ENCODE measurements at places on chromosomes 3 and 15.
A peak's percentile ranks its signal among the peaks of the same experiment; 100 is the strongest.

- H3K27ac ChIP-seq, result no peak overlapping the region
- H3K27me3 ChIP-seq, result no peaks in the 10 kb centered on the region
- no peak for DNase-seq
- peaks cover 7% of the 10 kb centered on the region for H3K36me3 ChIP-seq
- no peaks in the 10 kb centered on the region for H3K4me1 ChIP-seq
These were observed 156.2 kb downstream of the PLCL2 start for GRCh38 chr3:17040990-17041377.

GRCh38 chr3:177764377-177764912, 567.2 kb upstream of the TBL1XR1 start:
- H3K4me3 ChIP-seq, result no peak overlapping the region
- H3K27me3 ChIP-seq, result no peaks in the 10 kb centered on the region
- no peaks in the 10 kb centered on the region for H3K4me1 ChIP-seq
- no peak overlapping the region for H3K27ac ChIP-seq
- DNase-seq, result no peak

- H3K27me3 ChIP-seq, result no peaks in the 10 kb centered on the region
- no peaks in the 10 kb centered on the region for H3K4me1 ChIP-seq
- no peak for DNase-seq
- no peaks in the 10 kb centered on the region for H3K36me3 ChIP-seq
- H3K4me3 ChIP-seq, result no peak overlapping the region
These were observed 248.8 kb downstream of the C3orf38 start for GRCh38 chr3:88398581-88398980.

DNA sequence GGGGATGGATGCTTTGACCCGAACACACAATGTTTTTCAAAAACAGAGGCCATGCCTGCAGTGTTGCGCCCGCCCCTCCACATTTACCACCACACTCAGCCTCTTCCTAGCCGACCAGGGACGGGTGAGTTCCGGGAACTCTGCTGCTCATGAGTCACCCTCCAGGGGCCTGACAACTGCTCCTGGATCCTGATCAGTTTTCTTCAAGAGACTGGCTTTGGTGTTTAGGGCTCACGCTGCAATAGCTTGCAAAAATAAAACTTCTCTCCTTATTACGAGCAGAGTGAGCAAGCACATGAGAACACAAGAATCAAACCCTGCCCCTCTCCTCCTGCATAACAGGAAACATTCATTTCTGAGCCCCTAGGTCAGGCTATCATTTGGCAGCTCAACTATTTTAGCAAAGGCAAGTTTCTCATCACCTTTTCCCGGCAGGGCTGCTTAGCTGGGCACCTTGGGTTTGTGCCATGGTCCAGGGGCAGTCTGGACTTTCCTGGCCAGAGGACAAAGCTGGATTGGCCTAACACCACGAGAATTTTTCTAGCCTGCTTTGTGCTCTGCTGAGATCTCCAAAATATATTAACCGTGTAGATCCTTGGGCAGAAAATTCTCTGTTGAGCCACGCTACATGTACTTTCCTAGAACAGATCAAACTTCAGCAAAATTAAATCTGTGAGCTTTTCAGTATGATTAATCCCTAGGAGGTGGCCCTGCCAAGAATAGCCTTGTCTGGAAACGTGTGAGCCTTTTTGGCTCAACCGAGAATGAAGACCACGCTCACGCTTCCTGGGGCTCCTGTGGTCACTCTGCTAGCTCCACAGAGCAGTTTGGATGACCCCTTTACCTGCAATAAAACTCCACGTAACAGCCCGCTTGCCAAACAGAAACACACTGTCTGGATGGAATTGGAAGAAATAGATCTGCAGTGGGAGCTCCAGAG, 52.7 kb upstream of the SPATA12 start:
- H3K27ac ChIP-seq, result peak overlapping the region; percentile 82
- no peaks in the 10 kb centered on the region for H3K36me3 ChIP-seq
- DNase-seq, result peak; percentile 29
- peaks cover 2% of the 10 kb centered on the region for H3K4me1 ChIP-seq
- no peak overlapping the region for H3K4me3 ChIP-seq

GRCh38 chr15:77607111-77607893, 25.4 kb downstream of the LINGO1 start:
- peaks cover 7% of the 10 kb centered on the region for H3K4me1 ChIP-seq
- peak overlapping the region; percentile 48 for H3K27ac ChIP-seq
- no peaks in the 10 kb centered on the region for H3K27me3 ChIP-seq
- no peaks in the 10 kb centered on the region for H3K36me3 ChIP-seq
- H3K4me3 ChIP-seq, result no peak overlapping the region
- DNase-seq, result peak; percentile 73

DNA sequence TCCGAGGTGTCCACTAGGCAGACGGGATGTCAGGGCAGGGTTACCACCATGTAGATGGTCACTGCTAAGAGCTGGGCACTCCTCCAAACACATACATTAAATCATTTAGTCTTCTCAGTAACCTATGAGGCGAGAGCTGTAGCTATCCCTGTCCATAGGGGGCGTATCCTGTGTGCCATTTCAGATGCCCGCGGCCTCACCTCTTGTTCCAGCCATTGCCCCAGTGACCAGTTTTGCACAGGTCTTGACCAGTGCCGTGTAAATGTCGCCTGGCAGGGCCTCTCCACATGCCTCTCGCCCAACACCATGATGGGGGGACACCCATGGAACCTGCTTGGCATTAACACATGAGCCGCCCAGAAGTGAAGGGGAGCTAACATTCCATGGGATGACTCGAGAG, 20.8 kb upstream of the SRP14 start:
- no peaks in the 10 kb centered on the region for H3K4me1 ChIP-seq
- no peak overlapping the region for H3K4me3 ChIP-seq
- peak; percentile 48 for DNase-seq
- H3K27me3 ChIP-seq, result no peaks in the 10 kb centered on the region

DNA sequence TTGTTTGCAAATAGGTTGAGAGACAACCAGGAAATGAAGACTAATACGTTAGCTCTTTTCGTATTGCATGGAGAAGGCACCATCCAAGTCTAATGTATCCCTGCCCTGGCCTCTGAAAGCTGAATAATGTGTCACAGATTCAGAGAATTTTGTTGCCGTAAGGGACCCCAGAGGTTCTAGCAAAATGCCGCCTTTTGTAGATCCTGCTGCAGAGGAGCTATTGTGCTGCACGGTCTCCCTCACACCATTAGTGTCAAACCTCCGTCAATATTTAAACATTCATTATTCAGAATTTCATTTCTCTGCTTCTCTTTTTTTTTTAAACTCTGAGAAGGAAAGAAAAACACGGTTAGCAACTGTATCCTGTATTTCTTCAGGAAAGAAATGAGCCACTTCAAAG, 238.7 kb downstream of the EPHB1 start:
- DNase-seq, result peak; percentile 5
- peaks cover 11% of the 10 kb centered on the region for H3K4me1 ChIP-seq
- H3K27me3 ChIP-seq, result no peaks in the 10 kb centered on the region
- no peaks in the 10 kb centered on the region for H3K36me3 ChIP-seq
- no peak overlapping the region for H3K27ac ChIP-seq

DNA sequence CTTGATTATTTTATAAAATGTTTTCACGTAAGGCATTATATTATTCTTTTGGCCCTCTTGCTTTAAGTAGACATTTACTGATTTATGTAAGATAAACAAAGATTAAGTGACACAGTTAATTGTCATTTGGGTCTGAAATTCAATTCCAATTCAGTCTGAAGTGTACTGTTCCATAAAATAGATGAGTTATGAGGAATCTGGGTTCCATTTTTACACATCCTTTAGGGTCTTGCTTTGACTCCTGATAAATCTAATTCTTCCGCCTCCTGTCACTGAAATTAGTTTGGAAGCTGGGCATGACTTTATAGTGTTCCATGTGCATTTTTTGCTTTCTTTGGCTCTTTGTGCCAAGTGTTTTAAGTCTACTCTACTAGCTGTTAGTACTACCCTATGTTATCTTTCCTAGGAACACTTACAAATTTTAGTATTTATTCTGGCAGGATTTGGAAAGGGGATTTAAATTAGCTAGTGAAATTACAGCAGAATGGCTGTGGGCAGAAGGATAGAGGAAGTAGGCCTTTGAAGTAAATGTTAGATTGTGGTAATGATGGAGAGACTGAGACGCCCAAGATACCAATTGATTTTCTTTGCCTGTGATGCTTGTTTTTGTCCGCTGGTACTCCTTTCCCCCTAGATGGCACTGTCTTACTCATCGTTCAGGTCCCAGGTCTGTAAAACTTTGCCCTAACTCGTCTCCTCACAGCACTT, 14.3 kb downstream of the ARL8B start:
- H3K4me3 ChIP-seq, result no peak overlapping the region
- no peaks in the 10 kb centered on the region for H3K27me3 ChIP-seq
- no peaks in the 10 kb centered on the region for H3K36me3 ChIP-seq

- no peaks in the 10 kb centered on the region for H3K27me3 ChIP-seq
- no peak overlapping the region for H3K4me3 ChIP-seq
- peak overlapping the region; percentile 29 for H3K27ac ChIP-seq
- DNase-seq, result peak; percentile 79
- H3K4me1 ChIP-seq, result no peaks in the 10 kb centered on the region
These were observed 20.4 kb downstream of the FAH start for GRCh38 chr15:80173022-80173759.

DNA sequence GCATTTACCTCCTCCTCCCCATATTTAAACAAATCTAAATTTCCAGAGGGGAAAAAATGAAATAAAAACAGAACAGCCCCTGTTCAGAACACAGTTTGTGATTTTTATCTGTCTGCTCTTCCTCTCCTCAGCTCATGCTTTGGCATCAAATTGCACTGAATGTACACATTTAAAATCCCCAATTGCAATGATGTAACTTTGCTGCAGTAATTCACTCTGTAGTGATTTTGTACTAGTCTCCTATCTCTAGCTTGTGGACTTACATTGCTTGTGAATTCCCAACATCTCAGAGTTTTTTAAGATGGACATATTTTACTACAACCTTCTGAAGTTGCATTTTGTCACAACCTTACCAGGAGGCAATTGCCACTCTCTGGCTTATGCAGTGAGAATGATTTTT, 81.6 kb upstream of the ROBO2 start:
- no peak overlapping the region for H3K4me3 ChIP-seq
- no peaks in the 10 kb centered on the region for H3K36me3 ChIP-seq
- no peak for DNase-seq
- H3K27ac ChIP-seq, result no peak overlapping the region

DNA sequence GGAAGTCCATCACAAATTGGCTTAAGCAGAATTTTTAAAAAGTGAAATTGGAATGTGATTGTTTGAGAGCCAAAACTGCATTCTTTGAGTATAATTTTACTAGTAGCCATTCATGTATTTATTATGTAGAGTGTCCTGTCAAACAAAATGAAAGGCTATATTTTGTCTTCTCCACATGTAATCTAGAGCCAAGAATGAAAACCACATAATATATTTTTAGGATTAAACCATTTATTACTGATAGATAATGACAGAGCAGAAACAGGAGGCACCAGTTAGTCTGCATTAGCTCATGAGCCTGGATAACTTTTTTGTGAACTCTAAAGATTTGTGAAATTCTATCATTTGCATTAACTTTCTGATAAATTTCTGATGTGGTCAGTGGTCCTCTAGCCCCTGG, 130.2 kb downstream of the FILIP1L start:
- H3K4me1 ChIP-seq, result no peaks in the 10 kb centered on the region
- H3K36me3 ChIP-seq, result no peaks in the 10 kb centered on the region
- H3K4me3 ChIP-seq, result no peak overlapping the region
- no peaks in the 10 kb centered on the region for H3K27me3 ChIP-seq
- no peak overlapping the region for H3K27ac ChIP-seq
- DNase-seq, result no peak

- no peak overlapping the region for H3K27ac ChIP-seq
- no peak for DNase-seq
- no peaks in the 10 kb centered on the region for H3K27me3 ChIP-seq
These were observed 375.1 kb upstream of the ROBO2 start for GRCh38 chr3:76664816-76665215.

DNA sequence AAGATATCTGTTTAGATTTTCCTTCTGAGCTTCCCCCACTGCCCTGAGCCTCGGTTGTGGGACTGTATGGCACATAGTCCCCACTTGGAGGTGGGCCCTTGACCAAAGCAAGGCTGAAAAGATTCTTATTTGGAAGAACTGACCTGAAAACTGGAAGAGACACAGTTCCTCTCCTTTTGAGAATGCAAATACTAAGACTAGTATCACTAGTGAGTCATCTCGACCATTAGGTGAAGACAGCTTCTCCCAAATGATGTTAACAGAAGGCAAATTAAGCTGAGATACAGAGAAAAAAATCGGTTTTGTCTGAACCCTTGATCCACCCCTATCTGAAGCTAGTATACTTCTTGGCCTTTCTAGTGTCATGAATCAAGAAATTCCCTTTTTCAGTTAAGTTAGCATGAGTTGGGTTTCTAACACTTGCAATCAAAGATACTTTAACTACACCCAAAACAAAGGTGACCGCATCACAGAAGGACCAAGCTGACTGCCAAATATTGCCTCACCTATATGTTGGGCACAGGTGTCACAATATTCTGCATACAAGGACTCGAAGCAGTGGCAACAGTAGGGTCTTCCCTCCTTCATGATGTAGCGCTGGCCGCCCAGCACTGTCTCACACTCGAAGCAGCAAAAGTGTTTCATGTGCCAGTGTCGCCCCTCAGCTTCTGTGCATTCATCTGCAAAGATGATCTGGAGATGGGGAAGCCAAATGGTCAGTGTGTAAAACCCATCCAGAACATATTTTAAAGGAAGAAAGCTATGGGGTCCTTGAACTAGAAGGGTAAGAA, 72.4 kb downstream of the PRICKLE2 start:
- peaks cover 47% of the 10 kb centered on the region for H3K36me3 ChIP-seq
- no peaks in the 10 kb centered on the region for H3K27me3 ChIP-seq
- peaks cover 14% of the 10 kb centered on the region for H3K4me1 ChIP-seq

GRCh38 chr3:61181874-61182273, 69.4 kb downstream of the FHIT start:
- no peaks in the 10 kb centered on the region for H3K36me3 ChIP-seq
- no peaks in the 10 kb centered on the region for H3K27me3 ChIP-seq
- H3K27ac ChIP-seq, result no peak overlapping the region
- H3K4me1 ChIP-seq, result no peaks in the 10 kb centered on the region

DNA sequence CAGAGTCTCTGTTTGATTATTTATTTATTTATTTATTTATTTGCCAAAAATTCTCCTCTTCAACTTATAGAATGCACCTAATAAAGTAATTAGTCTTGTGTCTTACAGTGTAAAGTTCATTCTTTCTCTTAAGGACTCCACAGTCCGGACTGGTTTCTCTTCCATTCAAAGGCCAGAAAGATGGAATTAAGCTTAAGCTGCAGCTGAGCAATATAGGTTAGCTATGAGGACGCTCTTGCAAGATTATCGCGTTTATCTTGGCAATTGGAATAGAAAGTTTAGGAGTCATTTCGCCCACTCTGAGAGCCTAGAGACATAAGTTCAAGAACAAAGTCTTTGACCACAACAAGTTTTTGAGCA, 15.0 kb downstream of the TAGLN3 start:
- DNase-seq, result no peak
- no peaks in the 10 kb centered on the region for H3K27me3 ChIP-seq
- no peak overlapping the region for H3K27ac ChIP-seq
- no peak overlapping the region for H3K4me3 ChIP-seq
- H3K36me3 ChIP-seq, result no peaks in the 10 kb centered on the region
- peaks cover 17% of the 10 kb centered on the region for H3K4me1 ChIP-seq

All from kidney (tissue), 22 donors.